Ascending aorta (tissue), 2 donors: ENCODE measurements at places on chromosomes 7 and 10.

DNA sequence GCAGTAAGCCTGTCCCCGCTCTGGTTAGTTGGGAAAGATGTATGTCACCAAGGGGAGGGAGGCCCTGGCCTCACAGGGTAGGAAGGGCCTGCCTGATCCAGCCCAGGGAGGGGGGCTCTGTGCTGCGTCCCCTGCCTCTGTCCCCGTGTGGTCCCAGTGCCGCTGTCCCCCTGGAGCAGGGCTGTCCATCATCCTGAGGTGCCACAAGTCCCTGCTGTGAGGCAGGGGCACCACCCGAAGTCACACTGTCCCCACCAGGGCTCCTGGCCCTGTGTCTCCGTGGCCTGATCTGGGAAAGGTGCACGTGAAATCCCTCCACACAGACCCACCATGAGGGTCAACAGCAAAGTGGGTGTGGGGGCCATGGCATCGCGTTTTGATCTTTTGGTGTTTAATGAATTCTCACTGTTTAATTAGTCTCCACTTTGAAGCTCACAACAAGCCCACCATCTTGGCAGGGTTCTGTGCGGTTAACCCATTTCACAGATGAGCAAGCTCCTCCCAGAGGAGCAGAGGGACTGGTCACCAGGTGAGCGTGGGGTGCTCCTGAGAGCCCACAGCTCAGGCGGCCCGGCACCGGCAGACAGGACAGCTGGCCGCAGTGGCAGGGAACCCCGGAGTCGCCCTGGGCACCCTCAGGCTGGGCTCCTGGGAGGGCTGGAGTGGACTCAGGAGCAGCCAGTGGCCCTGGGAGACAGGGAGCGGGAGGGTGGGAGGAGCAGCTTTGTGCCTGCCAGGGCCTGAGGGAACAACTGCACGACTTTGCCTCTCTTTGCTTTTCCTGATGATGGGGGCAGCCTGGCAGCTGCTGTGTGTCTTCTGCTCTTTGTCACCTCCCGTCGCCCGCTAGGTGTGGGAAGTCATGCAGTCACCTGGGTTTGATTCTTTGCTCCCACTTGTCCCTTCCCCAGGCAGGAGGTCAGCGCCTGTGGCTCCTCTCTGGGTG lies 12.0 kb upstream of the CRYGN start:
- no peak overlapping the region for H3K27ac ChIP-seq
- no peaks in the 10 kb centered on the region for H3K36me3 ChIP-seq
- no peaks in the 10 kb centered on the region for H3K27me3 ChIP-seq
- H3K4me3 ChIP-seq = no peak overlapping the region

DNA sequence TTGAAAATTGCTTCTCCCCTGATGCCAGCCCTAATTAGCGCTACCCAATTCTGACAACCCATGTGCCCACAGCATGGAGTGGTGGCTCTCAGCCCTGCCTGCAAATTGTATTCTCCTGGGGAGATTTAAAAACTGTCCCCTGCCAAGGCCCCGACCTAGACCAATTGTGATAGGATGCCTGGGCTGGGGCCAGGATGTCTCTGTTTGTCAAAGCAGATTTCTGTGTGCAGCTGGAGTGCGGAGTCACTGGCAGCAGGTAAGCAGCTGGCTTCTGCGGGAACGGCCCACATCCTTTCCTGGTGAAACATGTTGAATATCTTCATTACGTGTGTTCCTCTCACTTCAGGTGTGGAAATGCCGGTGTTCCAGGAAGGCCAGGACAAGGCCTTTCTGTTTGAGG lies 238.6 kb downstream of the WDR37 start:
- H3K27me3 ChIP-seq = no peaks in the 10 kb centered on the region
- H3K36me3 ChIP-seq = no peaks in the 10 kb centered on the region
- no peak for DNase-seq
- no peak overlapping the region for H3K27ac ChIP-seq
- H3K4me3 ChIP-seq = no peak overlapping the region

- no peaks in the 10 kb centered on the region for H3K4me1 ChIP-seq
- no peak overlapping the region for H3K27ac ChIP-seq
- H3K4me3 ChIP-seq = no peak overlapping the region
These were observed 14.5 kb upstream of the CYCS start for GRCh38 chr7:25139536-25139935.

- no peaks in the 10 kb centered on the region for H3K27me3 ChIP-seq
- no peak overlapping the region for H3K4me3 ChIP-seq
- DNase-seq = no peak
- no peaks in the 10 kb centered on the region for H3K36me3 ChIP-seq
These were observed 93.1 kb upstream of the CXCL12 start for GRCh38 chr10:44478040-44478439.
